ENCODE measurements at places on chromosomes 7 and 10. TPM values are rescaled to one million over a fixed set of nuclear protein-coding genes. Genes with fewer than 3 reads are reported as not detected.

ALDH18A1 gene
- total RNA-seq = 45.6 TPM

DNA sequence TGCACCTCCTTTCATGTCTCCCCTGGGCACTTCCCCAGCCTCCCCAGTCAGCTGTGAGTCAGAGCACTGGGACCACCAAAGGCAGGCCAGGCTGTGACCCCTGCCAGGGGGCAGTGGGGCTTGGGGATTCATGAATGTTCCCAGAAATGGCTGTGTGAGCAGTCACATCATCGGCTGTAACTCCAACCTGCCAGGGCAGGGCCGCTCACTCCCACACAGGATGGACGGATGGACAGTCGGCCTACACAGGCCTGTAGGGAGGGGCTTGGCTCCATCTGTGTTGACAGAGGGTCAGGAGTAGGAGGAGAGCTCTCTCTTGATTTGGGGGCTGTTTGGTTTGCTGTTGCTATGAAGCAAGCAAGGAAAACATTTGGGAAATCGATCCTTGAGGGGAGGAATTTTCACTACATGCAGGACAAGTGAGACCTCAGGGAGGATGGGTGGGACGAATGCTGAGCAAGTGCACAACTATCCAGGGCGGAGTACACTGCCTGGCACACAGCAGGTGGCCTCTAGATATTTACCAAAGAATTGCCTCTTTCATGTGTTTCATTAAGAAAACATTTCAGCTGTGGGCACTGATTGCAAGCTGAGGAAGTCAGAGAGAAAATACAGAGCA, 2.9 kb upstream of the IGFBP1 start:
- no peak overlapping the region for H3K4me3 ChIP-seq
- no peaks in the 10 kb centered on the region for H3K27me3 ChIP-seq
- H3K27ac ChIP-seq = no peak overlapping the region

GRCh38 chr7:45073786-45074527, 14.8 kb downstream of the NACAD start:
- no peaks in the 10 kb centered on the region for H3K27me3 ChIP-seq
- H3K4me1 ChIP-seq = no peaks in the 10 kb centered on the region
- H3K4me3 ChIP-seq = no peak overlapping the region
- H3K27ac ChIP-seq = no peak overlapping the region
- no peak for DNase-seq

GRCh38 chr10:132452216-132452650, 55.2 kb downstream of the PWWP2B start:
- peaks cover 14% of the 10 kb centered on the region for H3K4me1 ChIP-seq
- peak overlapping the region; percentile 31 for H3K27ac ChIP-seq
- DNase-seq = peak; percentile 50
- no peaks in the 10 kb centered on the region for H3K27me3 ChIP-seq

DNA sequence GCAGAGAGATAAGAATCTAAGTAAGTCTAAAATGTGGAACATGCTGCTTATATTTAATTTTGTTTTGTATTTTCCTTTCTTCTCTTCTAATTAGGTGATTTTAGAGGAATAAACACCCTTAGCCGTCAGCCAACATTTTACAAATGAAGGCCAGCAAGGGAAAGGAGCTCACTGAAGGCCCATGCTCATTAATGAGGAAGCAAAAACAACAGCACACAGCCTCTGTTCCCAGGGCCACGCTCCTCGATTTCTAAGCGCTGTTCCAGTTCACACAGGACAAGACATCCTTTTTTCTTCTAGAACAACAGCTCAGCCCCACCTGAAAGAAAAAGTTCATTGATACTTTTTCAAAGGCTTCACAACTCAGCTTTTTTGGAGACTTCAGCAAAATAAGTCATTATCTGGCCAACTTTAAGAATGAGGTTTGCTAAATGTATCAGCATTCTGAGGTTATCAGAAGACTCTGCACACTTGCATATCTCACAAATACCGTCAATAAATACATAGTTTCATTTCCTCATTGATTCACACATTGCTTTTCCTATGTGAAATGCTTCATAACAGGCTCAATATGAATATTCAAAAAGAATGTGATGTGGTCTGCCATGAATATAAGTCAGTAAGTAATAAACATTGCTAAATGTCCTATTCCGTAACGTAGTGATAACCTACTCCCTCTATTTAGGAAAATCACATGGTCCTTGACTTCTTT, 34.8 kb upstream of the SFMBT2 start:
- no peak overlapping the region for H3K27ac ChIP-seq
- no peak overlapping the region for H3K4me3 ChIP-seq
- H3K36me3 ChIP-seq = no peaks in the 10 kb centered on the region
- H3K27me3 ChIP-seq = no peaks in the 10 kb centered on the region

KCND2 gene
- total RNA-seq = 3.2 TPM

DNA sequence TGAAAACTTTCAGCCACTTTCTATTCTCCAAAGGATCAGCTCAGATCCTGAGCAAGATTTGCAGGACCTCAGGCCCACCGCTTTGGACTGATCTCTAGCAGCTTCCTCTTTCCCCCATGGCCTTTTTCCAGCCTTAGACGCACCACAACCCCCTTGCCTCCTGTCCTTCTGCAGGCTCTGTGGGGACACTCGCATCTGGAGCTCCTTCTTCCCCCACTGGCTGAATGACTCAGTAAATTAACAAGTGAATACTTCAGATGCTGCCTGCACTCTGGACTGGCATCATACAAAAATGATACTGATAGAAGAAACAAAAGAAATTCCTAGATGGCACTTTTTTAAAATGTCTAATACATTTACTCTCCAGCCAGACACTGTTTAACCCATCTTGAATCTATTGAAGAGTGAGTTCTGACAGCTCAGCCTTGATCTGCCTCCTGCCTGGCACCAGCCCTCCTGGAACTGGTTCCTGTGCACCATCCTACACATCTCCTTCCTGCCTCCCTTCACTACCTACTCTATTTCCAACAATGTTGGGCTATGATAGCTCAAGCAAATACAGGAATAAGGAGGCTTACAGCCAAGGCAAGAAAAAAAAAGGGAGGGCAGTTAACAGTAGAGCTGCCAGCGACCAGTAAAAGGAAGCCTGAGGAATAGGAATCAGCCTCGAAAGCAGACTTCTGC, 3.3 kb downstream of the FRMPD2 start:
- H3K27ac ChIP-seq = no peak overlapping the region
- DNase-seq = no peak
- H3K27me3 ChIP-seq = no peaks in the 10 kb centered on the region
- no peaks in the 10 kb centered on the region for H3K36me3 ChIP-seq

GRCh38 chr10:42783181-42783549, 570 bp downstream of the BMS1 start:
- no peaks in the 10 kb centered on the region for H3K36me3 ChIP-seq
- no peak for DNase-seq
- H3K4me3 ChIP-seq = peak overlapping the region; percentile 92
- H3K4me1 ChIP-seq = peaks cover 6% of the 10 kb centered on the region

DNA sequence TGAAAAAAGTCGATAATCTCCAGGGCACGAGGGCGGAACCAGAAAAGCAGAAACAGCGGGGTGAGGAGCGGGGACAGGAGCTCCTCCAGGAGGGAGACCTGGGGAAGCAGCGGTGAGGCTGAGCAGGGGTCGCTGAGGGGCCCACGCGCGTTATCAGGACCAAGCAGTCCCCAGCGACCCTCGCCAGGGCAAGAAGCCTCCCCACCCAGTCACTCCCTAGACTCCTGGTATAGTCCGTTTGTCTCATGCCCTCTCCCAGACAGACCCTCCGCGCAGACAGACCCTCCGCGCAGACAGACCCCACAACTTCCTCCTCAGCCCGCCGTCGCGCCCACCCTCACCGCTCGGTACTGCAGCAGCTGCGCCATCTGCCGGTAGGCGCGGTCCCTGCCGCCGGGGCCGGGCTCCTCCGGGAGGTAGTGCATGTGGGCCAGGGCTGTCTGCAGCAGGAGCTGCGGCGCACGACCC, 6.3 kb downstream of the ATG9B start:
- H3K4me3 ChIP-seq = no peak overlapping the region
- H3K36me3 ChIP-seq = no peaks in the 10 kb centered on the region
- no peak overlapping the region for H3K27ac ChIP-seq
- peaks cover 6% of the 10 kb centered on the region for H3K4me1 ChIP-seq
- DNase-seq = peak; percentile 80

GRCh38 chr10:60943316-60944057, 498 bp downstream of the RHOBTB1 start:
- peak overlapping the region; percentile 95 for H3K27ac ChIP-seq
- H3K27me3 ChIP-seq = no peaks in the 10 kb centered on the region
- peak; percentile 72 for DNase-seq
- no peaks in the 10 kb centered on the region for H3K4me1 ChIP-seq
- peak overlapping the region; percentile 85 for H3K4me3 ChIP-seq

- H3K27ac ChIP-seq = no peak overlapping the region
- no peaks in the 10 kb centered on the region for H3K36me3 ChIP-seq
- H3K4me1 ChIP-seq = no peaks in the 10 kb centered on the region
These were observed 33.0 kb downstream of the MRPL32 start for GRCh38 chr7:42964849-42965805.

DNA sequence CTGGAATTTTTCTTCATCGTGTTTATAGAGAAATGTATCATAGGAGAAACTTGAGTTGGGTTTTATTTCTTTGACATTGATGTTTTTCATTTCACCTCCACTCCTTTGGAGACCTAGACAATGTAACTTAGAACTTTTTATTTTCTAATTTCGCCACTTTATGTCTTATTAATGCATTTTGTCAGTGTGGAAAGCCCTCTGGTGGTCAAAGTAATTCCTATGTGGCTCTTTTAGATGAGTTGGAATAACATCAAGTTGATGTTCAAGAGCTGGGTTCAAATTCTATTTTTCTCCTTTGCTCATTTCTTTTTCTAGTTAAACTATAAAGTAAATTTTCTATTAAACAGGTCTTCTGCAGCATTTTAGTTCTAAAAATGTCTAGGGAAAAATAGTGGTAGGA, 478.6 kb downstream of the LRMDA start:
- no peak for DNase-seq
- H3K4me1 ChIP-seq = no peaks in the 10 kb centered on the region
- H3K36me3 ChIP-seq = no peaks in the 10 kb centered on the region
- no peak overlapping the region for H3K4me3 ChIP-seq
- no peaks in the 10 kb centered on the region for H3K27me3 ChIP-seq

DNA sequence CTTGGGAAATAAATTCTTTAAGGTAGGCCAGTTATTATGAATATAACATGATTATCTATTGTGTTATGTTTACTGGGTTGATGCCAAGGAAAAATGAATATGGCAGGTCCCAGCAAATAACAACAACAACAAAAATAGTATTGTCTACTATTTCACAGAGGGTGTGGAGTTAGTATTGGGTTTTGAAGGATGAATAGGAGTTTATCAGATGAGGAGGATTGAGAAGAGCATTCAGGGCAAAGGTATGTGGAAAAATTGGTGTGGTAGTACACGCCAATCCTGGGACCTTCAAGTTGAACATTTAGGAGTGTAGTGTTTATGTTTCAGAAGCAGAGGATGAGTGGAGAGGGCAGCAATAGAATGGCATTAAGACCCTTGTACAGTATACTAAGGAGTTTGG, 671.9 kb downstream of the AUTS2 start:
- no peak overlapping the region for H3K27ac ChIP-seq
- no peaks in the 10 kb centered on the region for H3K27me3 ChIP-seq
- no peak overlapping the region for H3K4me3 ChIP-seq
- H3K36me3 ChIP-seq = no peaks in the 10 kb centered on the region

PDCD4 gene
- total RNA-seq = 185 TPM

PARD3 gene
- total RNA-seq = 73.2 TPM

NDUFB2 gene
- total RNA-seq = 156 TPM

GRCh38 chr10:73992899-73993788, 4.8 kb upstream of the VCL start:
- no peaks in the 10 kb centered on the region for H3K4me1 ChIP-seq
- no peaks in the 10 kb centered on the region for H3K36me3 ChIP-seq
- H3K4me3 ChIP-seq = no peak overlapping the region

PODXL gene
- 20.6 TPM for total RNA-seq

CBLL1 gene
- 25.7 TPM for total RNA-seq

OR2A5 gene
- total RNA-seq = not detected

MPLKIP gene
- total RNA-seq = 30.4 TPM

PNLIPRP3 gene
- total RNA-seq = not detected

GRCh38 chr7:108034586-108034985, 31.6 kb upstream of the LAMB1 start:
- no peak for DNase-seq
- no peak overlapping the region for H3K4me3 ChIP-seq
- no peaks in the 10 kb centered on the region for H3K36me3 ChIP-seq
- no peak overlapping the region for H3K27ac ChIP-seq

PTCD1 gene
- total RNA-seq = 5.6 TPM

- peak overlapping the region; percentile 36 for H3K27ac ChIP-seq
- peaks cover 9% of the 10 kb centered on the region for H3K4me1 ChIP-seq
- DNase-seq = peak; percentile 83
- no peaks in the 10 kb centered on the region for H3K36me3 ChIP-seq
- no peak overlapping the region for H3K4me3 ChIP-seq
These were observed 339.0 kb downstream of the RNLS start for GRCh38 chr10:88243836-88244730.

DNA sequence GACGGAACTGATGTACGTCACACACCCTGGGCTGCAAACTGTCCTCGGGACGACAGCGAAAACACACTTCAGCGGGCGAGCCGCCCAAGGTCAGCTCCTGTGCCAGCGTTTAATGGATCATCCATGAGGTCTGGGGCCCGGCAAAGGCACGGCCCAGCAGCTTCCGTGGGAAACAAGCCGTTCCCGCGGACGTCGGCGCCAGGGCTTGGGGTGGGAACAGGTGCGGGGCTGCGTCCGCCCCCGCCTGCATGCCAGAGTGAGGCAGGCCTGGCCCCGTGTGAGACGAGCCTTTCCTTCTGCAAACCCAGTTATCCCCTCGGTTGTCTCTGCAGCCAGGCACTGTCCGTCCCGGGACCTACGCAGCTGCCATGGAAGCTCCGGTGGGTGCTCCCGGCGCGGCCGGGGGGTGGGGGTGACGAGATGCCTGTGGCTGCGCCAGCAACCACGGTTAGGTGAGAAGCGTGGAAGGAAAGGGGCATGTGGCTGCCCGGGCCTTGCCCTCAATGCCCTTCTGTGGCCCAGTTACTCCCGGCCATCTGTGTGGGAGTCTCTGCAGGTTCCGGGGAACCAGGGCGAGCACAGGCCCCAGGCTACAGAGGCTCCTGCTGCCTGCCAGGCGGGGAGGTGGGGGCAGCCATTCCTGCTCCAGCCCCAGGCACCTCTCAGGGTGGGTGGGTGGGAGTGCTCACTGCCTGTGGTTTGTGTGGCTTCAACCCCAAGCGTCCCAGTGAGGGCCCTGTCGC, 42.2 kb upstream of the PDGFA start:
- H3K4me3 ChIP-seq = no peak overlapping the region
- no peak overlapping the region for H3K27ac ChIP-seq
- no peaks in the 10 kb centered on the region for H3K36me3 ChIP-seq
- H3K4me1 ChIP-seq = peaks cover 3% of the 10 kb centered on the region
- peak; percentile 69 for DNase-seq

- H3K4me1 ChIP-seq = no peaks in the 10 kb centered on the region
- no peak for DNase-seq
- no peaks in the 10 kb centered on the region for H3K36me3 ChIP-seq
These were observed 45.1 kb downstream of the ST8SIA6 start for GRCh38 chr10:17409170-17409733.

All from ovary (tissue), 10 donors.